ENCODE measurements at places on chromosomes 7 and 10. TPM values are rescaled to one million over a fixed set of nuclear protein-coding genes. Genes with fewer than 3 reads are reported as not detected.

- H3K4me1 ChIP-seq = no peaks in the 10 kb centered on the region
- H3K36me3 ChIP-seq = no peaks in the 10 kb centered on the region
- DNase-seq = no peak
- no peaks in the 10 kb centered on the region for H3K27me3 ChIP-seq
Observed at GRCh38 chr7:16786257-16786656, 18.5 kb downstream of the AGR2 start.

- H3K27me3 ChIP-seq = no peaks in the 10 kb centered on the region
- H3K4me1 ChIP-seq = no peaks in the 10 kb centered on the region
- no peak for DNase-seq
- peak overlapping the region; percentile 33 for H3K27ac ChIP-seq
- no peaks in the 10 kb centered on the region for H3K36me3 ChIP-seq
Observed at GRCh38 chr10:69051303-69051702, 36.6 kb upstream of the SRGN start.

DNA sequence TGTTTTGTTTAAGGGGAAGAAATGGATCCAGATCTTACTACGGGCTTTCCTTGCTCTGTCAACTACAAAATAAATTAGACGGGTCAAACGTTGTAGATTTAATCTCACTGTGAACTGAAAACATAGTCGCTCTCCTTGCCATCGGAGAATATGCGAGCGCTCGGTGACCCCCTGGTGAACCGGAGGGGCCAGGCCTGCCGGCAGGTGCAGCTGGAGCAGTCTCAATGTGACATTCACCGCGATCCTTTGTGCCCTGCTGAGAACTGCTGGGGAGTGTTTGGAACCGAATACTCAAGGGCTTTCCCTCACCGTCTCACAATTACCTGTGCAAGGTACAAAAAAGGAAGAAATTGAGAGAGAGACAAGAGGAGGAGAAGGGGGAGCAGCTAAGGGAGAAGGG lies 174.1 kb upstream of the GPR26 start:
- H3K4me1 ChIP-seq = no peaks in the 10 kb centered on the region
- no peak overlapping the region for H3K4me3 ChIP-seq
- H3K27me3 ChIP-seq = no peaks in the 10 kb centered on the region

GRCh38 chr10:122189185-122189584 lies 81.9 kb upstream of the BTBD16 start:
- H3K4me3 ChIP-seq = no peak overlapping the region
- no peak overlapping the region for H3K27ac ChIP-seq
- no peaks in the 10 kb centered on the region for H3K4me1 ChIP-seq
- no peaks in the 10 kb centered on the region for H3K27me3 ChIP-seq

DNA sequence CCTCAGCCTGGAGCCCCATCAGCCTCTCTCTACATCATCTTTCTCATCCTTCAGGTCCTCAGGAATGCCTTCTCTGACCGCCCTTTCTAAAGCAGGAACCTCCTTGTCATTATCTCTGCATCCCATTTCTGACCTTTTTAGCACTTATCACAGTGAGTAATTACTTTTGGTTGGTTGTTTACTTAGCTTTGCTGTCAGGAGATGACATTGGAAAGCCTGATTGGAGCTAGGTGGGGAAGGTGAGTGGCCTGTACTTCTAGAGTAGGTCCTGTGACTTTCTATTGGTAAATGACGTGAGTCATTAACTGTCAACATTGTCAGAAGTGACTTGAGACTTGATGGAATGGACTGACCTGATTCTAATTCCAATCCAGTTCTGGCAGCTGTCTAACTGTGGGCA lies 9.3 kb upstream of the SLC25A13 start:
- H3K27ac ChIP-seq = peak overlapping the region; percentile 60
- no peaks in the 10 kb centered on the region for H3K27me3 ChIP-seq
- peaks cover 17% of the 10 kb centered on the region for H3K4me1 ChIP-seq

PPP1R9A gene
- total RNA-seq = 0.49 TPM

TMEM236 gene
- total RNA-seq = 0.12 TPM

AZGP1 gene
- 823 TPM for total RNA-seq

MMRN2 gene
- 7.6 TPM for total RNA-seq

SCIN gene
- total RNA-seq = 0.18 TPM

WAC gene
- total RNA-seq = 34.3 TPM

AHCYL2 gene
- 8.7 TPM for total RNA-seq

FXYD4 gene
- not detected for total RNA-seq

Measured in right lobe of liver (tissue), 6 donors.